ENCODE measurements at places on chromosomes 1 and 21.

- no peak for DNase-seq
Measured at GRCh38 chr1:18560692-18561091, 70.0 kb upstream of the PAX7 start.

GRCh38 chr1:20538760-20539551 is 13.4 kb upstream of the FAM43B start:
- DNase-seq: no peak

- DNase-seq: no peak
Measured at GRCh38 chr1:163172596-163172995, 30.1 kb downstream of the RGS5 start.

- DNase-seq: no peak
Measured at GRCh38 chr1:90561103-90561783, 155.9 kb downstream of the BARHL2 start.

- DNase-seq: no peak
Measured at GRCh38 chr1:174788981-174789380, 210.8 kb upstream of the CACYBP start.

DNA sequence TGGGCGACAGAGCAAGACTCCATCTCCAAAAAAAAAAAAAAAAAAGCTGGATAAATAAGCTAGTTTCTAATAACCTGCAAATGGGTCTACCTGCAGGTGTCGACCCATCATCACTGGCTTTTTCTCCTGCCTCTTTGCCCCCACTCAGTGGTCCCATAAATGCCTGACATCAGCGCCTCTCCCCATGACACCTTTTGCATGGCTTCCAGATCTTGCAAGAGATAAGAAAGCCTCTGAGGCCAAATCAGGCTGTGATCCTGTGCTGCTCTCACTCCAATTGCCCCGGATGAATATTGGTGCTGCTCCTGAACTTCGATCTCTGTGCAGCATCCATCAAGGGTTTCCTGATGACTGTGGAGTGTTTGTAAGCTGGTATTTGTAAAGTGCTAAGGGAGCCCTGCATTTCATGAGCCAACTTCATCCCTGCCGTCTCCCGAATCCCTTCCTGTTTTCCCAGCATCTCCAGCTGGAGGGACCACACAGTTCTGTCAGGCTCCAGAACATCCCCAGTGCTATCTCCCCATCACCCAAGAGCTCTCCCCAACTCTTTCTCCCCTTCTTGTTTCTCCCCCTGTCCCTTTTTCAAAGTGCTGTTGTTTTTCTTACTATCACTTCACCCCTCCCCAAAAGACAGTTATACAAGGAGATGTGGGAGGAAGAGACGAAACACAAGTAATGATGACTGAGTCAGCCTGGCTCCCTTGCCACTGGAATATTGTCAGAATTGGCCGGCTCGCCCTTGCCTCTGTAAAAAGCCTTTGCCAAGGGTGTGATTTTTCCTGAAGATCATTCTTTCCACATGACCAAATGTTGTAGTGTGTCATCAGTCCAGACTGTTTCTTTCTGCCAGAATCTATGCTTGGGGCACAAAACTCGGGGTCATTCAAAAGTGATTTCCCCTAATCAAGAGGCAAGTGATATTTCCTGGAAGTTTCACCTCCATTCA is 2.8 kb upstream of the EFHD2 start:
- DNase-seq: no peak

- no peak for DNase-seq
Measured at GRCh38 chr21:15071009-15071408, 6.2 kb upstream of the NRIP1 start.

DNA sequence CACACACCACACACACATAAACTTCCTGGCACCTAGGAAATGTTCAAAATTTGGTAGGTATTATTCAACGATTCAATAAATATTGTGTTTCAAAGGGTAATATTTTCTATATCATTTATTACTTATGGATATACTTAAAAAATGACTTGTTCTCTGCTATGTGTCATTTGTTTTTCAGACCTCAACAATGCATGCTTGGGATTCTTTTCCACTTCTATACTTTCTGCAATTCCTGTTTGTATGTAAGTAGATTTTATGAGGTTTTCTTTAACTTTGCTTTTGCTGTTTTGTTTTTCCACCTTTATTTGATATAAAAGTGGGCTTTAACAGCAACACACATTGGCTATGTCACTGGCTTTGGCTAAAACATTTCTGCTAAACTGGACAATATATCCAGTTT is 3.5 kb downstream of the CEP170 start:
- no peak for DNase-seq

GRCh38 chr1:213684454-213684853 is 303.3 kb upstream of the PROX1 start:
- DNase-seq: no peak

DNA sequence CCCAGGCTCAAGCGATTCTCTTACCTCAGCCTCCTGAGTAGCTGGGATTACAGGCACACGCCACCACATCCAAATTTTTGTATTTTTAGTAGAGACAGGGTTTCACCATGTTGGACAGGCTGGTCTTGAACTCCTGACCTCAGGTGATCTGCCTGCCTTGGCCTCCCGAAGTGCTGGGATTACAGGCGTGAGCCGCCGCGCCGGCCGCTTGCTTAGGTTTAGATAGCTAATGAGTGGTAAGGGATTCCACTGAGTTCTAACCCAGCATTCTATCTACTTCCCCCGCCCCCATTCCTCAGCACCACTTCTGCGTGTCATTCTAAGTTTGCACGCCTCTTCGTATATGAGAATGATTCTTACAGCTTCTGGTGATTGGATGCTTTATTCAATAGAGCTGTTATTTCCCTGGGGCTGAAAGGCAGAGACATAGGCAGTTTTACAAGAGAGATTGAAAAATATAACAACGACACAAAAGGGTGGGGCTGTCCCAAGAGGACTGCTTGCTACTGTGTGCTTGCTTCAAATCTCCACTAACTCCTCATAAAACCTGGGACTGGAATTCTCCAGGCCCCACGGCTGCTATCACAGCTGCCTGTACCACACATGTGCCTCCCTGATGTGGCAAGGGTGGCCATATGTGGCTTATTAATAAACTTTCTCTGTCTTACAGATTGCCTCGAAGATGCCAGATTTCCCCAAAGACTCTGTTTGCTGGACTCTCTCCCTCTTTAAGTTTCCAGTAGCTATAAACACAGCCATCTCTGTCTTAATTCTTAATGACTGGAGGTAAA is 23.7 kb upstream of the GREM2 start:
- no peak for DNase-seq

- no peak for DNase-seq
Measured at GRCh38 chr21:45753445-45753844, 109.9 kb downstream of the PCBP3 start.

DNA sequence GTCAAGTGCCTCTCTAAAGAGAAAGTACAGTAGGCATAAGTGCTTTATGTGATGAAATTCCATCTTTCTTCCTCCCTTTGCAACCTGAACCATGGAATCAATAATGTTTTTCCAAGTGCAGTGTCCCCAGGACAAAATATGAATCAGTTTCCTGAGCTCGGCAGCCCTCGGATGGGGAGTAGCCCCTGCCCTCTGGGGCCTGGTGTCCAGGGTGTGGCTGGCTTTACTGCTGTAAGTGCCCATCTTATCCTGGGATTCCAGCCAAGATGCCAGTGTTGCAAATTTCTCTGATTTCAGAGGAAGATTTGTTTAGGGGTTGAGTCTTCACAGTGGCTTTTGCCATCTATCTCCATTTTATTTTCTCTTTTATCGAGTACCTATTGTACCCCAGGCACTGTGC is 40.5 kb upstream of the SRP9 start:
- DNase-seq: no peak

GRCh38 chr1:92299477-92300150 is 755 bp downstream of the RPAP2 start:
- no peak for DNase-seq

DNA sequence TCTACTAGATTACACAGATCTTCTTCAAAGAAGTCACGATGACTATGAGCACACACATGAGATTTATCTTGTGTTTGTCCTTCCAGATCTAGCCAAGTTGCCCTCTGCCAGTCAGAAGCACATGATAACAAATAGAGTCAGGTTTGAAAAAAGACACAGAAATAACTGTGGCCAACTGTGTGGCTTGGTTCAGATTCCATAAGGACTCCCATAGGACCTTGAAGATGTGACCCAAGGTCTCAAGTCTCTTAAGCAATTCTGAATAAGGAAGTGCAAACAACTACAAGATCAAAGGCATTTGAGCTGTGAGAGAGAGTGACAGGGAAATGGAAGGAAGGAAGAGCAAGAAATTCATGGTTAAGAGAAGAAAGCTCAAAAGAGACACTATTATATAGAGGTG is 194.0 kb downstream of the PLPP3 start:
- no peak for DNase-seq

GRCh38 chr1:10450836-10451235 is 1.0 kb downstream of the CORT start:
- DNase-seq: no peak

- DNase-seq: no peak
Measured at GRCh38 chr1:198575798-198576641, 35.5 kb upstream of the ATP6V1G3 start.

- no peak for DNase-seq
Measured at GRCh38 chr1:166511761-166512160, 327.5 kb upstream of the POGK start.

GRCh38 chr1:208106218-208106617 is 138.0 kb downstream of the PLXNA2 start:
- no peak for DNase-seq

GRCh38 chr1:36609241-36610027 is 126.7 kb upstream of the CSF3R start:
- no peak for DNase-seq

GRCh38 chr1:58994664-58995063 is 210.8 kb upstream of the JUN start:
- DNase-seq: no peak

GRCh38 chr1:95364546-95364945 is 130.5 kb downstream of the RWDD3 start:
- no peak for DNase-seq

- no peak for DNase-seq
Measured at GRCh38 chr1:183859119-183859518, 54.2 kb downstream of the RGL1 start.

- no peak for DNase-seq
Measured at GRCh38 chr1:95263450-95263849, 29.4 kb downstream of the RWDD3 start.

All from activated CD4-positive, alpha-beta T cell treated with anti-CD3 and anti-CD28 coated beads for 1 hour (primary cell).